ENCODE measurements at places on chromosomes 7 and 10. TPM values are rescaled to one million over a fixed set of nuclear protein-coding genes. Genes with fewer than 3 reads are reported as not detected.

DNA sequence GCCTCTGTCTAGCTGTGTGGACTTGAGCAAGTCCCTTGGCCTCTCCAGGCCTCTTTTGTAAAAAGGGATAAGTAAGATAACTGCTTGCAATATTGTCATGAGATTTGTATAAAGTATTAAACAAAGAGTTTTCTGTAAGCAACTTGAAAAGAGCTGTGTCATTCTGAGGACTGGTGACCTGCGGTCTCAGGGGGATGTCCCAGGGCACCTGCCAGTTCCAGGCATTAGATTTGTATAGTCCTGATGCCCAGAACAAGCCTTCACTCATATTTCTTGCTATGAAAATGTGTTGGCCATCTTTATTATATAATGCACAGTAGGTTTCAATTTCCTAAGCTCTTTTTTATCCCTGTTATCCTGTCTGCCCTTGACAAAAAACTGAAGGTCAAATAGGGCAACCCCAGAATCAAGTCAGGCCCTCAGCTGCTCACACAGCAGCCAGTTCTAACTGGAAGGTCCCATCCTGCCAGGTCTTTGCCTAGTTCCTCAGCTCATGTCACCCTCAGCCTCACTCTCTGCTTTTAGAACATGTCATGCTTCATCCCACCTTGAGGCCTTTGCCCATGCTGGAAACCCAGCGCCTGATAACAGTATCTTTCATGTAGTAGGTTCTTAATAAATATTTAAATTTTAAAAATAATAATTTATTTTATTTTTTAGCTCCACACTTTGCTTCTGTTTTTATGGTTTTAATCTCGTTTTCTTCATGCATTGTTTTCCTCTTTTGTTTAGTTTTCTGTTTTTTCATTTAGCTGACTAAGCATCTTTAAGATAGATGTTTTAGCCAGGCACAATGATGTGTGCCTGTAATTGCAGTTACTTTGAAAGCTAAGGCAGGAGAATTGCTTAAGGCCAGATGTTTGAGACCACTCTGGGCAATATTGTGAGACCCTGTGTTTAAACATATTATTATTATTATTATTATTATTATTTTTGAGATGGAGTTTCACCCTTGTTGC is 87.5 kb upstream of the ZNF92 start:
- DNase-seq = no peak

DNA sequence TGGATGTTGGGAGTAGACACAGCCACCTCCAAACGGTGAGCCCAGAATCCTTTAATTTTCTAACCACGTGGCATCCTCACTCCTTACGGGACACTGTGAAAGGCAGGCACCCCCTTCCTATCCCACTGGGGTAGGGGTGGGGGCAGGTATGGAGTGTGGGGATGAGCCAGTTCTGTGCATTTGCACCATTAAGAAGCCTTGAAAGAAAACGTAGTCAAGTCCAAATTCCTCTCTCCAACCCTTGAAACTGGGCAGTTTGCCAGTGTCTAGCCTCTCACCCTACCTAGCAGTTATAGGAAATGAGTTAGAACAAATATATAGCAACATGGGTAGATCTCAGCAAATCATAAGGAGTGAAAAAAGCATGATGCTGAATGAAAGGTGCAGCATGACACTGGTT is 92.4 kb upstream of the LEP start:
- no peak for DNase-seq

DNA sequence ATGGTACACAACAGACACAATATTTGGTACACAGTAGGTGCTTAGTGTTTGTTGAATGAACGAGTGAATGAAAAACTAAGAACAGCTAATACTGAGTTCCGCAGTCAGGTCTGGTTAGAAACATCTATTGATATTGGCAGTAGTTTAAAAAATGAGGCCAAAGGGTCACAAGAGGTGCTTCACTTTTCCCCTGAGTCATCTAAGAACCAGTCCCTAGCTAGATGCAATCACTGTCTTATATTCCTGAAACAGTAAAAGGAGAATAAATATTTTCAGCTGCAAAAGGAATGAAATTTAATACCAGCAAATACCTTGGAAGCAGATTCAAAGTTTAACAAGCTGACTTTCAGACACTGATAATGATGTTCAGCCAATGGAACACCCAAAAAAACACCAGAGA is 54.5 kb downstream of the SCRN1 start:
- peak; percentile 28 for DNase-seq

The TRDMT1 gene
- 5.9 TPM for total RNA-seq

- DNase-seq = no peak
Measured at GRCh38 chr7:8390262-8390626, 43.2 kb upstream of the NXPH1 start.

DNA sequence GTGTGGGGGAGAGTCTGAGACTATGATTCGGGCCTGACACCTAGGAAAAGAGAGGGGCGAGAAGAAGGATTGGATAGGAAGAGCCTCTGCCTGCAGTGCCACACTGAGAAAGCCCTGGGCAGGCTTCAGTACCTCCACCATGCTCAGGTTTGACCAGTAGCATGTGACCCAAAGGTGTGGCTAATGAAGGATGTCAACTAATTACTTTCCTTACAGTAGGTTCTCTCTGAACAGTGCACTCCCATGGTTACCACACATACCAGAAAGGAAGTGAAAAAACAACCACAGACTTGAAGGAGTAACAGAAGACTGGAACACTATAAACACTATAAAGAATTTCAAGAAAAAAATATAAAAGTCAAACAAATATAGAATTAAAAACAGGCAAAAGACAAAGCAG is 46.2 kb downstream of the SEM1 start:
- DNase-seq = no peak

GRCh38 chr10:111084366-111085255 is 7.8 kb downstream of the ADRA2A start:
- DNase-seq = no peak

The GNAT3 gene
- not detected for total RNA-seq

DNA sequence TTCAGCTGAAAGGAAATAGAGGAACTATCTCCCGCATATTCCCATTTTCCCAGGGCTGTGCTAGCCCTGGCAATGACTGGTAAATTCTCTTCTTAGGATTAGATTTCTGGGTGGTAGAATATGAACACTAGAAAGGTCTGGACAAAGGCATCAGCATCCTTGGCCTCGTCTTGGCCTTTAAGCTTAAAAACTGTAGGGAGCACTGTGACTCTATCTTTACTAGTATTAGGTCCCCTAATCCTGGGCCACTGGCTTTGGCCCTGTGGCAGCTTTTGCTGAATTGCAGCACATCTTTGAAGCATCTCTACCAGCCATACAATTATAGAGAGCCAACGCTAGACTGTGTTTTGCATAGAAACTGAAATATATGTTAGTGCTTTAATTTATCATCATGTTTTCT is 41.5 kb upstream of the EBLN1 start:
- no peak for DNase-seq

The COL26A1 gene
- total RNA-seq = 6.8 TPM

- DNase-seq = no peak
Measured at GRCh38 chr7:128703609-128704241, 31.6 kb downstream of the GARIN1A start.

The TMEM140 gene
- 0.27 TPM for total RNA-seq

Measured in astrocyte (in vitro differentiated cells and primary cell).